Progenitor cell of endocrine pancreas (in vitro differentiated cells): ENCODE measurements at places on chromosomes 4 and X.

GRCh38 chr4:143282211-143282707 lies 54.4 kb upstream of the GAB1 start:
- DNase-seq = no peak

DNA sequence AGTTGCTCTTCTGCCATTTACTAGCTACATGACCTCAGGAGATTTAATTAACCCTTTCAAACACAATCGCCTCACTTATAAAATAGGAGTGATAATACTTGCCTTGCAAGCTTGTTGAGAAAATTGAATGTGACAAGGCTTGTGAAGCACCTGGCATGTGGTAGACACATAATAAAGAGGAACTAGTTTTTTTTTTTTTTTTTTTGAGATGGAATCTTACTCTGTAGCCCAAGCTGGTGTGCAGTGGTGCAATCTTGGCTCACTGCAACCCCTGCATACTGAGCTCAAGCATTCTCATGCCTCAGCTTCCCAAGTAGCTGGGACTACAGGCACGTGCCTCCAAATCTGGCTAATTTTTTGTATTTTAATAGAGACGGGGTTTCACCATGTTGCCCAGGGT lies 73.7 kb upstream of the STIM2 start:
- no peak for DNase-seq

- DNase-seq = no peak
These were observed 1.5 kb upstream of the DDX3X start for GRCh38 chrX:41332408-41333002.

GRCh38 chr4:40003986-40004385 lies 26.3 kb upstream of the PDS5A start:
- no peak for DNase-seq

DNA sequence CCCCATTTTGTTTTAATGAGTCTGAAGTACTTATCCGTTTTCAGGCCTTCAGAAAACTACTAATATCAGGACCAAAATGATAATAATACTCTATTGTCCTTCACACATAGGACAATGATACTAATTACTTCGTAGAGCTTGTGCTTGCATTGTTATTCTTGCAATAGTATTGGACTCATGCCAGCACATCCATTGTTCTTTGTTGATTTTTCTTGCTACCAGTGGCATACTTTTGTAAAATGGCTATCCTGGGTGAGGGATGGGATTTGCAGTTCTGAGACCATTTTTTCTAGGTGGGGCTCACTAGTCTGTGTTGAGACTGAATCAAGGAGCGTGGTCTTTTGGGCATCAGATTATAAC lies 195.3 kb downstream of the MAML3 start:
- DNase-seq = no peak

GRCh38 chrX:43747476-43747875 lies 91.4 kb downstream of the MAOA start:
- no peak for DNase-seq

- DNase-seq = no peak
These were observed 239.0 kb upstream of the DIAPH2 start for GRCh38 chrX:96445531-96446065.

- DNase-seq = no peak
These were observed 40.3 kb downstream of the SLC4A4 start for GRCh38 chr4:71379126-71379525.

DNA sequence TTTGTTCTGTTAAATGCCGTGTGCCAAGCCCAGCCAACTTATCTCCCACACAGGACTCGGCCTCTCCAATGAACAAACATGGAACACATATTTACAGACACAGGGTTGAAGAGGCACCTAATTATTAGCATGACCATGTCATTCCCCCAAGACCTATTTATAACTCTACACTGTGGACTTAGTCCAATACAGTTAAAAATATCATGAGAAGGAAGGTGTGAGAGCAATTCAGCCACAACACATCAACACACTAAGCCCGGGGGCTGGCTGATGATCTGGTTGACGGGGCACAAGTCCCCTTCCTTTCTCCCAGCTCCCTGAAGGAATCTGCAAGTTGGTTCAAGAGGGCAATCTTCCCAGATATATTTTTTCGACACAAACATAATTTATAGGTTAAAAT lies 28.1 kb downstream of the MANBA start:
- no peak for DNase-seq

DNA sequence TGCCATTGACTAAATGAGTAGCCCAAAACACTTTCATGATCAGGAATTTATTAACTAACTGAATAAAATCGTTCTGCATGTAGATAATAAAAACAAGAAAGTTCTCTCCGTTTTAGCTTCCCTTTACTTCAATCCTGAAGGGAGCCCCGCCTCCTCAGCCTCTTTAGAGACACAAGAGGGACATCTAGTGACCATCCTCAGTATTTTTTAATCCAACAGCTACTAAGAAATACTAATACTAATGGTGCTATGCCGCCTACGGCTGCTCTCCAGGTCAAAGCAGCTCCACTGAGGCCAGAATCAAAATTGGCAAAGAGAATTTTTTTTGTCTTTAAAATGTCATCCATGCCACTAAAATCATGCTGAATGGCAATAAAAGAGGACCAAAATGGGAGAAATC lies 3.2 kb upstream of the PCDH19 start:
- DNase-seq = no peak

GRCh38 chr4:106478152-106478551 lies 109.6 kb upstream of the GIMD1 start:
- DNase-seq = no peak

DNA sequence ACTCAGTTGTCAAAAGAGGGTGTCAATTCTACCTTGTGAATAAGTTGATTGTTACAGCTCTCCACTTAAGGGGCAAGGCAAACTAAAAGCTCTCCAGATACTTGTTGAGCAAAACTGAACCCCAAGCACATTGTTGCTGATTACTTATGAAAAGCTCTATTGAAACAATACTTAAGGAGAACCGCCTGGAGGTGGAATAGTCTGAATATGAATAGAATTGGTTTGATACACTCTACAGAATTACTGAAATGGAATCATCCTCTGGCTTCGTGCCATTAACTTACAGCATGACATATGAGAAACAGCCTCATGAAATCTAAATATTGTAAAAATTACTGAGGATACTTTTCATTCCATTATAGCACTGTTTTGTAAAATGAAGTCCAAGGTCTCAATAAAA lies 127.0 kb upstream of the SH3RF1 start:
- DNase-seq = no peak

DNA sequence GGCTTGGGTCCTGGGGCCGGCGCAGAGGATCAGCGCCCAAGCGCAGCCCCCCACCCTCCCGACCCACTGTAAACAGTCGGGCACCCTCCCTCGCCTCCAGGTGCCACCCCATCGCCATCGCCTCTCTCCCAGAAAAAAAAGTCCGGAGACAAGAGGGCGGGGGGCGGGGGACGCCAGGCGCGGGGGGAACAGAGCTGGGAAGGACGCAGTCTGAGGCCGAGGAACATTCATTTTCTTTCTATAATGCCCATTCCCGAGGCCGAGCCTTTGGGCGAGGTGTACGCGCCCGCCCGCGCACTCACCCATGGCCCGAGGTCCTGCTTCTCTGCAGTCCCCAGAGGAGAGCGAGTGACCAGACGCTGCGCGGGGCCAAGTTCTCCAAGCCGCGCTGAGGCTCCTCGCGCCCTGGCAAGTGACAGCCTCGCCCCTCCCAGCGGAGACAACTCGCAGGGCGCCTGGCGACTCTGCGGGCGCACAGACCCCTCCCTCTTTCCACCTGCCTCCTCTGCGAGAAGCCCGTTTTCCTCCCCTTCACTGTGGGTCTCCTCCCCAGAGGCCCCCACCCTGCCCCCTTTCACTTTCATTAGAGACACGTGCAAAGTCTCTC lies 63.5 kb upstream of the WDR17 start:
- DNase-seq = peak; percentile 53

DNA sequence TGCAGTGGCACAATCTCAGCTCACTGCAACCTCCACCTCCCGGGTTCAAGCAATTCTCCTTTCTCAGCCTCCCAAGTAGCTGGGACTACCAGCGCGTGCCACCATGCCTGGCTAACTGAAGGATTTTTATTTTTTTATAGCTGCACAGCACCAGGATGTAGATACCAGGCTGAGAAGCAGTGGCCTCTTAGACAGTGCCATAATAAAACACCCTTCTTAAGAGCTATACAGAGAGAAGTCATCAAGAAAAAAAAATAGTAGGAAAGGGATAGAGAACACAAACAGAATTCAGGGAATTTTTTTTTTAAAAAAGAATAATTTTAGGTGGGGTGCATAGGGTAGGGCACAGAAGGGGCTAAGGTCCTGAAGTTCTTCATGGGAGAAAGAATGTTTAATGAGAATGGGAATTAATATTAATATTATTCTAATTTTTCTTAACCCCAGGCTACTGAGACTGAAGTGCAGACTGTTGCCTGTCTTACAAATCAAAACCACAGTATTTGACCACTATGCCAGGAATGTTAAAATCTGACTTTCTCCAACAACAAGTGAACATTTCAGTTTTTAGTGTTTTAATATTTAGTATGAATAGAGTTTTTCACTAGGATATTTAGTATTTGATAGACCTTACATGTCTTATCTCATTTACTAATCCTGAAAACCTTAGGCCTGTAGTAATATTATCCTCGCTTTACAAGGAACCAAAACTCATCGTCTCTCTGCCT lies 146.7 kb downstream of the KCNIP4 start:
- no peak for DNase-seq

DNA sequence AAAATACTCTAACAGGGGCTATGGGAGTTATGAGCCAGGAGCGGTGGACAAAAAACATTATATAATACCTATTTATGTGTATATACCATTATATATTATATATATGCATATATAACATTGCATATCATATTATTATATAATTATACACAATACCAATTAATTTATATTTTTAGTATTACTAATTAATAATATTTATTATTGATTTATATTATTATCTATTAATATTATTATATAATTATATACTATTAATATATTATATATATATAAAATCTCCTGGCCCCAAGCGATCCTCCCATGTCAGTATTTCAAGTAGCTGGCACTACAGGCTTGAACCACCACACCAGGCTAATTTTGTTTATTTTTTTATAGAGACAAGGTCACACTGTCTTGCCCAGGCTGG lies 73.8 kb upstream of the JADE1 start:
- DNase-seq = no peak

DNA sequence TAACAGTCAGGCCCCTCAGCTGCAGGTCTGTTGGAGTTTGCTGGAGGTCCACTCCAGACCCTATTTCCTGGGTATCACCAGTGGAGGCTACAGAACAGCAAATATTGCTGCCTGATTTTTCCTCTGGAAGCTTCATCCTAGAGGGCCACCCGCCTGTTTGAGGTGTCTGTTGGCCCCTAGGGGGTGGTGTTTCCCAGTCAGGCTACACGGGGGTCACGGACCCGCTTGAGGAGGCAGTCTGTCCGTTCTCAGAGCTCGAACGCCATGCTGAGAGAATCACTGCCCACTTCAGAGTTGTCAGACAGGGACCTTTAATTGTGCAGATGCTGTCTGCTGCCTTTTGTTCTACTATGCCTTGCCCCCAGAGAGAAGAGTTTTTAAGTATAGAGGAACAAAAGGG lies 160.8 kb downstream of the DKK2 start:
- DNase-seq = no peak

GRCh38 chr4:140858897-140859296 lies 102.7 kb upstream of the TBC1D9 start:
- no peak for DNase-seq

- DNase-seq = no peak
These were observed 123.4 kb upstream of the GUCY1A1 start for GRCh38 chr4:155543126-155543765.

DNA sequence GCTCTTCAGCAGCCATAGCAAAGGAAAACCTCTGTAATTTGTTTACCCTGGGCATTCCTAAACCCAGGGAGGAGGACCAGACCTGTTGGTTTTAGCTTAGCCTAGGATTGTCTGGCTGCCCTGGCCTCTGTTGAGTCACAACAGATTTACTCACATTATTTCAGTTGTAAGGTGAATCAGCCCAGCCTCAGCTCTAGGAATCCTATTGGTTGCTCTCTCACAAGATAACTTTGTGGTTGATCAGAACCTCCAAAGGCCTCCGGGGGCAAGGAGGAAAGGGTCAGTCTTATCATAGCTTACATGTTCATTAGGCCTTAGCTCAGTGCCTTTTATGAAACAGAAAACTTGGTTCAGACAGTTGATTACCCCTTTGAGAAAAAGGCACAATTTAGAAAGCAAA lies 41.0 kb downstream of the PDK3 start:
- no peak for DNase-seq

GRCh38 chrX:147935156-147935758 lies 23.5 kb downstream of the FMR1 start:
- DNase-seq = no peak

- no peak for DNase-seq
These were observed 171.4 kb downstream of the ARHGEF9 start for GRCh38 chrX:63613531-63614028.

DNA sequence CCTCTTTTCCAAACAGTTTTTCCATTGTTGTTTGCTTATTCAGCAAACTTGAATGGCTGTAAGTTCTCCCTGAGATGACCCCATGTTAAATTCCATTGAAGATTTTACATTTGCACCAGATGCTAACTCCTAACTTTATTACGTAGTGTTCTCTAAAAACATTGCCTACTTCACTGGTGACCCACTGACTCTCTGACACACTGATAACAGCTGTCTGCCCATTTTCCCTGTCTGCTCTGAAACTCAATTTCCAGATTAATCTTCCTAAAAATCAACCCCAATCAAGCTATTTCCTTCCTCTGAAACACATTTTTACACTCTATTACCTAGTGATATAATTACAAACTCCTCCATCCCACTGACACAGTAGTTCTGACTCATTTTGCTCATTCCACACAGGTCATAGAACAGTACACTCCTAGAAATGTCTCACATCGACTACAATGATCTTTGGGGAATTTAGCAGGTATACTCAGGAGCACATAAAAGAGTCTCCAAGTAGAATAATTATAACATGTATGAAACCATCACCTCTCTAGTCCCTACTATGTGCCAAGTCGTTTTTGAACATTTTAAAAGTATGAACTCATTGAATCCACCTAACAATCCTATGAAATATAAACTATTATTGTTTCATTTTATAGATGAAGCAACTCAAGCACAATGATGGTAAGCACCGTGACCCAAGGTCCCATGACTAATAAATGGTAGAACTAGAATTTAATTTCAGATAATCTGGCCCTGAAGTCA lies 210.9 kb downstream of the SLIT2 start:
- DNase-seq = no peak

DNA sequence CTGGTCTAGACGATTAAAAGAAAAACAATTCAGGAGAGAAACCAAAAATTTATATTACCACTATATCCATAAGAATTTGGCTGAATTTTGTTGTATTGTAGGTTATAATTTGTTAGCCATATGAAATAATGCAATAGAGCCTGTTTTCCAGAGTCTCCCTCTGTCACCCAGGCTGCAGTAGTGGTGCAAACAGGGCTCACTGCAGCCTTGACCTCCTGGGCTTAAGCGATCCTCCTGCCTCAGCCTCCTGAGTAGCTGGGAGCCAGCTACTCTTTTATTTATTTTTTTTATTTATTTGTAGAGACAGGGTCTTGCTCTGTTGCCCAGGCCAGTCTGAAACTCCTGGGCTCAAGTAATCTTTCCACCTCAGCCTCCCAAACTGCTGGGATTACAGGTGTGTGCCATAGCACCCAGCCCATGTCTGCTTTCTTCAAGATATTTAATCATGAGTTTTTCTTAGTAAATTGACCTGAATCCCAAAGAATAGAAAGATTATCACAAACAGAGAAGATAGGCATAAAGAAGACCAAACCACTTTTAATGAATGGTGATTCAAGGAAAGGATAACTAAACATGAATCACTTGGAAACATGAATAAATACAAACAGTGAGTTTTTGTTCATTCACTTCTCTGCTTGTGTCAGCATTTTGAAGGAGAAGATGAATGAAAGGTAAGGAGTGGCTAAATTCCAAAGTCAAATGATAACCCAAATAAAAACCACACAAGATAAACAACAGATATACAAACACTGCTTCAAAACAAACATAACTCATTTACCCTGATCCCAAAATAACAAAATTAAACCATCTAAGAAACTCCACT lies 82.1 kb downstream of the PPP3CA start:
- no peak for DNase-seq
